Breast epithelium (tissue), 4 donors: ENCODE measurements at places on chromosomes 2 and 18.

GRCh38 chr2:242058116-242058680, 188.7 kb downstream of the RTP5 start:
- DNase-seq, result no peak

- no peak for DNase-seq
These were observed 164.8 kb upstream of the ACVR2A start for GRCh38 chr2:147679955-147680531.

DNA sequence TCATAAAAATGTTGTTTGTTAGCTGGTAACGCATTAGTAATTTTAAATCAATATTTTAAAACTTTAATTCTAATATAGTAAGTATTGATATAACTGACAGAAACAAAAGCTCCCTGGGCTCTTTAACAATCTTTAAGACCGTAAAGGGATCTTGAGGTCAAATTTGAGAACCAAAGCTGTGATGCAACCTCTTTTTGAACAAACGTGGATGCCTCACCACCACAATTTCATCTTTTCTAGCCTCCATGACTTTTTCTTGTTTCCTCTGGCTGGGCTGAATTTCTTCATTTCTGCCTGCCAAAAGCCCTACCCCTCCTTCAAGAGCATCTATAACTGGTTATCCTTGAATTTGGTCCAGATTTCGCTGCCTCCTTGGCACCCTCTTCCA, 563 bp upstream of the POLE4 start:
- no peak for DNase-seq

DNA sequence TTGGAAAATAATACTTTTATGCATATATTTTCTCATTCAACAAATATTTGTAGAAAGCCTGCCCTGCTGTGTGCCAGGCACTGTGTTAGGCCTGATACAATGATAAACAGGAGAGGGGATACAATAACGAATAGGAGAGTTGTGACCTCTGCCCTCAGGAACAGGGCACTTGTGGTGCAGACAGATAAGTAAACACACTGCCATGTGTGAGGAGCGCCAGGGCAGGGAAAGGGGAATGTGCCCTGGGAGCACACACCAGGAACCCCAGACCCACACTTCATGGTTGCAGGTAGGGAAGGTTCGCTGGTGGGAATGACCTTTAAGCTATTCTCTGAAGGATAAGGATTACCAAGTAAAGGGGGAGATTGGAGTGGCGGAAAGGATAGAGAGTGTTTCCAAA, 42.2 kb upstream of the DSC1 start:
- DNase-seq, result no peak

DNA sequence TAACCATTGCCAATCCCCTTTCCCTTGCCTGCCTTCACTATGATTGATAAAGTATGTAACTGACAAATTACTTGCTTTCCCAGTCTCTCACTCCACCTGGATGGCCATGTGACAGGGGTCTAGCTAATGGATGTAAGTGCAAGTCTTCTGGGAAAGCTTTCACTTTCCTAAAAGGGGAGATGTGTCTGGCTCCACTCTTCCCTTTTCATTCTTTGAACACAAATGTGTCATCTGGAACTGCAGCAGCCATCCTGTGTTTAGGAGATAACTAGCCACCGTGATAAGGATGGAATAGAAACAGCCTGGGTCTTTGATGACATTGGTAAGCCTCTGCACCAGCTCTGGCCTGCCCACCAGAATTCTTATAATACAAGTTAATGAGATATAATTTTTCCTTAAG, 38.2 kb downstream of the SNRPD1 start:
- DNase-seq, result no peak

GRCh38 chr18:45521777-45522176, 93.5 kb upstream of the SLC14A2 start:
- DNase-seq, result no peak

GRCh38 chr2:202171241-202171825, 67.1 kb downstream of the SUMO1 start:
- no peak for DNase-seq

DNA sequence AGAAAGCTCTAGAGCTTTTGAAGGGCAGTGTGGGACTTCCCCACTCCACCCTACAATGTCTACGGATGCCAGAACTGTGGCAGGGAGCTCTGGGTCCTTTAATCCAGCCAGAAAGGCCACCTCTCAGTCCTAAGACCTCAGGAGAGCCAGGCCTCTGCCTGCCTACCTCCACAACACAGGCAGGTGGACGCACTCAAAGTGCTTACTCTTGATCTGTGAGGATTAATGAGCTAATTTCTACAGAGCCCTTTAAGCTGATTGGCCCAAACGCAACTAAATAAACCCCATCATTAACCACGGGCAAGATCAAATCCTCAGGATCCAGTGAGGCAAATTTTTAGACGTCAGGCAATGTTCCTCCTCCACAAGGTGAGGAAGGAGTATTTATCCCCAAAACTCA, 8.1 kb downstream of the STK39 start:
- DNase-seq, result no peak

GRCh38 chr2:143128681-143129580, at the start of gene ARHGAP15:
TSS of gene ARHGAP15 (plus strand) at chr2:143129419.
- no peak for DNase-seq

DNA sequence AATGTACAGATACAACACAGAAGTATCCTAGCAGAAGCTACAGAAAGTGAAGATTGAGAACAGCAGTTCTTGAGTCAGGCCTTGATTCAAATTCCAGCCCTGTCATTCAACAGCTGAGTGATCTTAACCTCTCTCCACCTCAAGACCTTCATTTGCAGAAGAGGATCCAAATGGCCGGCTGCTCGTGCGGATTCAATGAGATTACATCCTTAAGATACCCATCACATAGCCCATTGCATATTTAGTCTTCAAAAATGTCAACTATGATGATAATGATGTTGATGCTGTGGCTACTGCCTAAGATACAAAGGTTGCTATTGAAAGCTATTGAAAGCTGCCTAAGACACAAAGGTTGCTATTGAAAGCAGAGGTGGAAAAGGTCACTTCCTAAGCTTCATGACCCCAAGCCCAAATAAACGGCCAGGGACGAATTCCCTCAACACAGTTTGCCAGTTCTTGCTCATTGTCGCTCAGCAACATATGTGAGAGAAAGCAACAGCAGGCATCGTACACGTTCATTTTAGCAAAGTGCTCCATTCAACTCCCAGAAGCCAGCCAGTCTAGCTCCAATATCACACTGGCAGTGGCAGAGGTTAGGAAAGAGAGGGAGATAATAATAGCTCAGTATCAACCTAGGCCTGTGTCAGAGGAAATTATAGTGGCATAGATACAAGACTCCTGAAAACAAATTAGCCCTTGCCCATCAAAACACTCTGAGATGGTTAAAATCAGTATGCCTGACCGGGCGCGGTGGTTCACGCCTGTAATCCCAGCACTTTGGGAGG, 36.1 kb downstream of the MRPL35 start:
- DNase-seq, result no peak

GRCh38 chr2:129864719-129865118, 114.7 kb upstream of the RAB6C start:
- DNase-seq, result no peak

DNA sequence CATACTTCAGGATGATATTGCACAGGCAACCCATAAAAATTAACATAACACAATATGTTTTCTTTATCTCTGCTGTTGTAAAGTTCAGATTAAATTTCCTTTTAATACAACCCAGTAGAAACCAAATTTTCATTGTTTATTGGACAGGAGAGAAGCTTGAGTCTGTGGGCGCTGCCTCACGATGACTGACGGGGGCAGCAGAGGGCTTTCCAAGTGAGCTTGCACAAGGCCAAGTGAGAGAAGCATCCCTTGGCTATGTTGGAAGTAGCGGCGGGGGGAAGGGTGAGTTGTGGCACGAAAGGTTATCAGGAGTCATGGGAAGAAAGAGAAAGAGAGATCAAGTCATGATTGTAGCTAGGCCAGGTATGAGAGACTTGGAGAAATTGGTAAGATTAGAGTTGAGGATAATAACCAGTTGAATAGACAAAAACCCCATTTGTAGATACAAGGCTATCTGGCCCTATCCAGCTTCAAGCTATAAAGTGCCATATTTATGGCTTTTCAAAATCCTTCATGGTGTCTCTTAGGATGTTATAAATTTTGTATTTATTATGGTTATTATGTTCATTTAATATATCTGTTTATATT, 413.7 kb upstream of the FAM98A start:
- DNase-seq, result no peak

DNA sequence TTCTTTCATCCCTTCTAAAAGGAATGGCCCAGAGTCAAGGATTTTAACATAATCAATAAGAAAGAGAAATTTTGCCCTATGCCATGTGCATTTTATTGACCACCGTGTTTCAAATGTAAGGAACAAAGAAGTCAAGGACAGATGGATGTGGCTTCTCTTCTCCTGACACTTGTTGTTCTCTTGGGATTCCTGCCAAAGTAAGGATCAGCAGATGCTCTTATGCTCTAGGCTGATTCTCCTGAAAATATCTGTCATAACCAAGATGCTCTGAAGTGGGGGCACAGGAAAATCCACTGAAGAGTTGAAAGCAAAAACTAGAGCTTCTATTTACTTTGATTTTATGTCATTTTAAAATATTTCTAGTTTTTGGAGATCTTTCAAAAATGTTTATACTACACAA, 72.9 kb upstream of the SYT4 start:
- DNase-seq, result no peak

DNA sequence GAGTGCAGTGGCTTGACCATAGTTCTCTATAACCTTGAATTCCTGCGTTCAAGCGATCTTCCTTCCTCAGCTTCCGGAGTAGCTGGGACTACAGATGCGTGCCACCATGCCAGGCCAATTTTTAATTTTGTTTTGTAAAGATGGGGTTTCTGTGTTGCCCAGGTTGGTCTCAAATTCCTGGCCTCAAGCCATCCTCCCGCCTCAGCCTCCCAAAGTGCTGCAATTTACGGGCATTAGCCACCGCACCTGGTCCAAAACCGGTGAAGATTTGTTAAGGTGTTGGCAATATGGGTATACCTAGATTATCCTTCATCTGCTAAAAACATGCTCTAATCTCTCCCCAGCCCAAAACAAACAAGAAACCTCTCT, 1.3 kb upstream of the EIF2AK3 start:
- no peak for DNase-seq

DNA sequence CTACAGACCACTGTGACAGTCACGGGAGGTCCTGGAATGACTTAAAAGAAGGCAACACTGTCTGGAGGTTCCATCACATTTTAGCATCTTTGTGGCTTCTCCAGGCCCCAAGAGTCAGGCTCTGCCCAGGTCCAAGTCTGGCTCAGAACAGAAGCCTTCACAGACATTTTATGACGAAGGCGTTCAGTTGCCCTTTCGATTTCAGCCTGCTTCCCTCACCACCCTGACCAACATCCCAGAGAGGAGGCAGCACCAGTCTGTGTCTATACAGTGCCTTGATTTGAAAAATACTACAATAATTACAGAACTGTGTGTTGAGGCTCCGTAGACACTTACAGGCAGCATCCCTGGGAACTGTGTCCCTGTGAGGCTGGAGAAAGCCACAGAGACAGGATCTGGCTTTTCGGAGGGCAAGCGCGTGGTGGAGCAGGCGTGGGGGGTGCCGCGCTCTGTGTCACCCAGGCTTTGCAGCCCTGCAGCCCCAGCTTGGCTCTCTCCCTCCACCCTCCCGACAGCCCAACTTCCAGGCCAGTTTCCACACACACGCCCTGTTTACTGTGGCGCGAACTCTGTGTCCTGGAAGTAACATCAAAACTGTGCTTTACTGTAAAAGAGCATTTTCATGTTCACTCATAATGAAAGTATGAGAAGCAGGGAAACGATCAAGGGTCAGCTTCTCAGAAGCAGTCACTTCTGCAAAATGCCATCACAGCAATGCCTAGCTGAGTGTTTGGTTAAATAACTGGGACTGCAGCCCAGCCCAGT, 153.5 kb upstream of the ALKAL2 start:
- no peak for DNase-seq

DNA sequence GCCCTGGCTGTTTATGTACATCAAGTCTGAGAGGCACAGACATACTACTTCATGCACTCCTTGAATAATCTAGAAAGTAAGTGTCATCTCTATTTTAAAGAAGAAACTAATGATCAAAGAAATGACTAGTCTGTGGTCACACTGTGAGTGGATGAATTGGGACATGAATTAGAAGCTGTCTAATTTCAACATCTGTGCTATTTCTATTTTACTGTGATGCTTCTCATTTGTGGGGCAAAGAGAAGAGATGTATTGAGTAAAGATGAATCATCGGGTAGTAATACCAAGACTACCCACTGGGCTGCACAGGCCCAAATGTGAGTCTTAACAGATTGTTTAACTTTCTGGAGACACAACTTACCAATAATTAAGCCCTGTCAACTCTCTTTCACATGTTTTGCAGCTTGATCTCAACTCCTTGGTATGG, 42.4 kb upstream of the MTIF2 start:
- DNase-seq, result no peak

DNA sequence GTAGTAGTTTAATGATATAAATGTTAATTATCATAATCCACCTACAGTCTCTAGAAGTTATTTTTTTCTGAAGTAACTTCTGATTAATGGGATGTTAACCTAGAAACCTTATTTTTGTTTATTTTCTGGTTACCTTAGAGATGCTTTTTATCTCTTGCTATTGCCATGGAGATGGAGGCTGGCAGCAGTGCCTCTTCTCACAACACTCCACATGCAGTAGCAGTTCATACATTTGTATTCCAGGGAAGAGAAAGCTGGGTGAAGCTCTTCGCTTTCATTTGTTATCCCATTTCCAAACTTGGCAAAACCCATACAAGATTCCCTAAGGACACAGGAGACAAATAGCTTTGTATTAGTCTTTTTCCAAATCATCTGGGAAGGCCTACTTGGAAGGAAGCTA, 1794.1 kb upstream of the LRRTM1 start:
- no peak for DNase-seq

DNA sequence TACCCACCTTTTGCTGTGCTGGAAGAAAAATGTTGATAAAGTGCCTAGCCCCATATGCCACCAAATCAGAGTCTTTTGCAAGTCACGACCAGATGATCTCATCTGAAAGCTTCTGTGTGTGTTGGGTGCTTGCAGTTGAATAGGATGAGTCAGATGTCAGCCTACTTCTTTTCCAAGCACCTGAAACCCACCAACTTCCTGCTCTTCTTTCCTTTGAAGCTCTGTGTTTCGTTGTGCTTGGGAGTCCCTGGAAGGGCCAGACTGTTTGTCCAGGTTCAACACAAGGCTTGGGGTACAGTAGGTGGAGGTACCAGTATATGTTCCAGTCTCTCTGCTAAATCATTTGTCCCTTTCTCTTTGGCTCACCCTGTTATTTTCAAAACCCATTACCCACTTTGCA, 36.8 kb upstream of the LCLAT1 start:
- no peak for DNase-seq

- DNase-seq, result no peak
These were observed 1.8 kb upstream of the COBLL1 start for GRCh38 chr2:164843346-164843911.

GRCh38 chr2:101277111-101277510, 24.4 kb downstream of the CNOT11 start:
- DNase-seq, result no peak
